Endothelial cell of umbilical vein (primary cell): ENCODE measurements at places on chromosomes 3 and 15. TPM values are rescaled to one million over a fixed set of nuclear protein-coding genes. Genes with fewer than 3 reads are reported as not detected.

- no peak overlapping the region for H3K27ac ChIP-seq
- peaks cover 21% of the 10 kb centered on the region for H3K4me1 ChIP-seq
- H3K36me3 ChIP-seq: no peaks in the 10 kb centered on the region
- H3K27me3 ChIP-seq: no peaks in the 10 kb centered on the region
These were observed 3.5 kb downstream of the PDE12 start for GRCh38 chr3:57559526-57559925.

The DUOXA1 gene
- polyA plus RNA-seq: 0.07 TPM in 1 of 2 replicates, not detected in the other

GRCh38 chr3:49165771-49166751, at the start of gene CCDC71:
TSS of gene CCDC71 (minus strand) at chr3:49166331. CDS start at chr3:49164208, 2,123 bp downstream.
- H3K27ac ChIP-seq: peak within 1 kb of the TSS; percentile 61
- H3K27me3 ChIP-seq: no peaks in the 10 kb centered on the region
- H3K4me3 ChIP-seq: peak within 1 kb of the TSS; percentile 81
- H3K4me1 ChIP-seq: peaks cover 15% of the 10 kb centered on the region

GRCh38 chr3:38616658-38617057, 32.8 kb downstream of the SCN5A start:
- no peak overlapping the region for H3K27ac ChIP-seq
- H3K36me3 ChIP-seq: no peaks in the 10 kb centered on the region
- no peak for DNase-seq
- no peaks in the 10 kb centered on the region for H3K27me3 ChIP-seq

DNA sequence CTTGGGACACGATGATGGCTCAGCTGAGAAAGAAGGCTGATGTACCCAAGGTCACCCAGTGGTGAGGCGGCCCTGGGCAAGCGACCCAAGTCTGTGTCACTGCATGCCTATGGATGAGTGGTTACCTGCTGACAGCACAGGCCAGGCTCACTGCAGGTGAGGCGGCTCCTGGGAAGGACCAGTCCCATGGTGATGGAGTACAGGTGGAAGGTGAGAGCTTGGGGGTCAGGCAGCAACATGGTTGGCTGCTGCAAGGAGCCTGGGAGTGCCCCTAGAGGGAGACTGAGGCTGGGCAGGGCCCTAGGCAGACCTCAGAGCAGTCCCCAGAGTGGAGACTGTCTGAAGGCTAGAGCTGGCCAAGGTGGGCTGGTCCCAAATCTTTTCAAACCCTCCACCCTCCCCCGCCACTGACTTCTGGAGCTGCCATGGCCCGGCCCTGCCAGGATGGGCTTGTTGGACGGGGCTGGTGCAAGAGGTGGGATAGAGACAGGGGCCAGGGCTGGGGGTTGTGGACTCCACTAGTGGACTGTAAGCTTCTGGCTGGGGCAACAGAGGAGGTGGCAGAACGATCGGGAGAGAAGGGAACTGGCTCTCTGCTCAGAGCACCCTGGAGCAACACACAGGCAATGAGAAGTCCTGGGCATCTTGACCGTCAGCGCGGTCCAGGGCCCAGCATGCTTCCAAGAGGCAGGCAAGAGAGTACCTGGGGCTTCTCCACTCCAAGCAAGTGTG, 72.5 kb upstream of the SLC6A11 start:
- no peaks in the 10 kb centered on the region for H3K4me1 ChIP-seq
- no peaks in the 10 kb centered on the region for H3K36me3 ChIP-seq
- H3K27me3 ChIP-seq: no peaks in the 10 kb centered on the region

DNA sequence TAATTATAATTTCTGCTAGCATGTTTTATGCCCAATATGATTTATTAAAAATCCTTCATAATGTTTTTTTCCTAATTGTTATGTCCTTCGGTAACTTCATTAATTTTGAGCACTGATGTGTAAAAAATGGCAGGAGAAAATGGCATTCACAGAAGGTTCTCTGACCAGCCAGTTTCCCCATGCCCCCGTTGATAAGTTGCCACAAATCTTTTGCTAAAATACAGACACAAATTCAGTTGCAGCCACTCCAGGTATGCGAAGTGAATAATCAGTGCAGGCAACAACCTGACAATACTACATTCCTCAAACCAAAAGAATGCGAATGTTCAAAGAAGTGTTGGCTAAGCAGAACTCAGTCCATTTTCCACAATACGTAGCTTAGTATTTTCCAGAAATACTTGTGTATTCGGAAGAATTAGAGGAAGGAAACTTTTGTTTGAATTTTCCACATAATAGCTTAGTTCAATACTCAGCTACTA, 32.7 kb downstream of the CHL1 start:
- no peaks in the 10 kb centered on the region for H3K36me3 ChIP-seq
- no peaks in the 10 kb centered on the region for H3K4me1 ChIP-seq
- H3K27me3 ChIP-seq: no peaks in the 10 kb centered on the region
- no peak overlapping the region for H3K27ac ChIP-seq
- no peak overlapping the region for H3K4me3 ChIP-seq

DNA sequence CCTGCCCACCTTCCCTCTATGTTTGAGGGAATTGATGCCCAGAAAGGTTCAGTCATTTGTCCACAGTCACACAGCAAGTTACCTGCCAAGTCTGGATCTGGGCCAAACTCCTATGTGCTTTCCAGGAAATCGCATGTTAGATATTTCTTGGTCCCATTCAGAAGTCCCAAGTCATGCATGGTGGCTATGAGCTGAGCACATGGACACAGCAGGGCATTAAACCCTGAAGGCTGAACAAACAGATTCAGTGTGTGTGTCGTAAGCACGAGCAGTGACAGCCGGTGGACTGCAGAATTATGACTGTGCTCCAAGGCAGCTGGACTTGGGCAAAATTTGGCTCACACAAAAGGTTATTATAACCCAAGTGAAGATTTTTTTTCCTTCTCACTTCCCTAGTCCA, 11.4 kb upstream of the SLC6A6 start:
- H3K36me3 ChIP-seq: no peaks in the 10 kb centered on the region
- no peak overlapping the region for H3K4me3 ChIP-seq
- H3K27me3 ChIP-seq: no peaks in the 10 kb centered on the region
- no peaks in the 10 kb centered on the region for H3K4me1 ChIP-seq
- H3K27ac ChIP-seq: no peak overlapping the region
- no peak for DNase-seq

DNA sequence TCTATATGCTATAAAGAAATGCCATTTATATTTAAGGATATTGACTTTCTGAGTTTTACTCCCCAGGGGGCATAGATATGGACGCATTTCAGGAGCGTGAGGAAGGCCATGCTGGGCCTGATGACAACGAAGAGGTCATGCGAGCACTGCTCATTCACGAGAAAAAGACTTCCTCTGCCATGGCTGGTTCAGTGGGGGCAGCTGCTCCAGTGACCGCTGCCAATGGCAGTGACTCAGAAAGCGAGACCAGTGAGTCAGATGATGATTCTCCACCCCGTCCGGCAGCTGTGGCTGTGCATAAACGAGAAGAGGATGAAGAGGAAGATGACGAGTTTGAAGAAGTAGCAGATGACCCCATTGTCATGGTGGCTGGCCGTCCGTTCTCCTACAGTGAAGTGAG, 38.4 kb downstream of the GTF2E1 start:
- peak overlapping the region; percentile 78 for H3K27ac ChIP-seq
- no peak overlapping the region for H3K4me3 ChIP-seq
- peaks cover 5% of the 10 kb centered on the region for H3K36me3 ChIP-seq
- no peaks in the 10 kb centered on the region for H3K27me3 ChIP-seq

DNA sequence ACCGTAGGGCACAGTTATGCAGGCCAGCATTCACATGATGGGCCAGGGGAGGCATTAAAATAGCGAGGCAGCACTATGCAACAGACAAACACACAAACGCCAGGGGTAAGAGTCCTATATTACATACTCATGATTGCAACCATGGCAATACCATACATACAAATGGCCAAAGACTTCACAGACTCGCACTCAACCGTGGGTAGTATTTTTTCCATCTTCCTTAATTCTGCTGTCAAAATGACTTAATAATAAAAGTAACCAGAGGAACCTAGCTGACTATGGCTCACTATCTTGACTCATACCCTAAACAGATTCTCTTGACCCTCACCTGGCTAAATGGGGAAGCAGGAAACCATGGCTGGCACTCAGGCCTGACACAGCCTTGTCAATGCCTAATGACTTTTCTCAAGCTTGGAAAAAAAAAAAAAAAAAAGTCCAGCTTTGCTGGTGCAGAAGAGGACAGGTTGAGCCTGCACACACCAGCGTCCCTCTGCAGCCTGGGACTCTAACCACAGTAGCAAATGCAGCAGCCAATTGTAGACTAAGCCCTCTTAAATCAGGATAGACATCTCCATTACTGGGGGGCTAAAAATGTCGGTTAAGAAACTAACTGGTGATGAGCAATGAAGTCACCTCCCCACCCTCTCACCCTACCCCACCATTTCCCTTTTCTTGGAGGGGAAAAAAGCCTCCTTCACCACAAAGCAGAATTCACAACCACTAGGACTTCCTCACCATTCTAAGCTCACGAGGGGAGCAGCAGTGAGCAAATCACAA, 23.1 kb downstream of the CCDC12 start:
- H3K36me3 ChIP-seq: no peaks in the 10 kb centered on the region
- no peak for DNase-seq
- H3K4me1 ChIP-seq: peaks cover 29% of the 10 kb centered on the region

The FEZF2 gene
- not detected in 2 replicates for polyA plus RNA-seq

DNA sequence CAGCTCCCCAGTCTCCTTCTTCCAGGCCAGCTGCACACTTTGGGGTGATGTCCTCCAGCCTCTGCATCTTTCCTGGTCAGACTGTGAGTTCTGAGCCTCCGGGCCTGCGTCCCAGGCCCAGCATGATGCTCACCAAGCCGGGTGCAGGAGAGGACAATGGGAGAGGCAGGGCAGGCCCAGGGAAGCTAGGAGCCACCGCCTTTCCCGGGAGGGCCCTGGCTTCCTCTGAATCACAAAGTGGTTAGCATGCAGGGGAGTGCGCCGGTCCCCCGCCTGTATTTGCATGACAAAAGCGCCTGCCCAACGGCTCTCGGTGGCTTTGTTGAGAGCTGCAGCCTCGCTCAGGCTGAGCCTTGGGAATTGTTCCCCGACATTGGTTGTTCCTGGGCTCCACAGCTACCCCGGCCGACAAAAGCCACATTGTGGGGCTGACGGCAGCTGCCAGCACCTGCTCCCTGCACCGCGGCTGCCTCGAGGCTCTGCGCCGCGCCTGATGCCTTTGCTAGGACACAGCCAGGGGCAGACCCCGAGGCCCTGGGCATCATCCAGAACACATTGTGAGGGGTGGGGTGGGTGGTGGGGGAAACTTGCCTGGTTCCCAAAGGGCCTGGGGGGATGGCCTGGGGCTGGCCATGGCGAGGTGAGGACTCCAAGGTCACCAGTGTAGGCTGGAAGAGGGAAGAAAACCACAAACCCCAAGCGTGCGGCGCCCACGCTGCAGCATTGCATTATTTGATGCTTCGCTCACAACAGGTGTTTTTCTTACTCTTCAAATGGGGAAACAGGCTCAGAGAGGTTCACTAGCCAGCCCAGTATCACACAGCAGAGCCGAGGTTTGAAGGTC, 20.0 kb upstream of the KLF13 start:
- no peaks in the 10 kb centered on the region for H3K27me3 ChIP-seq
- H3K27ac ChIP-seq: no peak overlapping the region
- H3K4me1 ChIP-seq: no peaks in the 10 kb centered on the region
- H3K36me3 ChIP-seq: no peaks in the 10 kb centered on the region

DNA sequence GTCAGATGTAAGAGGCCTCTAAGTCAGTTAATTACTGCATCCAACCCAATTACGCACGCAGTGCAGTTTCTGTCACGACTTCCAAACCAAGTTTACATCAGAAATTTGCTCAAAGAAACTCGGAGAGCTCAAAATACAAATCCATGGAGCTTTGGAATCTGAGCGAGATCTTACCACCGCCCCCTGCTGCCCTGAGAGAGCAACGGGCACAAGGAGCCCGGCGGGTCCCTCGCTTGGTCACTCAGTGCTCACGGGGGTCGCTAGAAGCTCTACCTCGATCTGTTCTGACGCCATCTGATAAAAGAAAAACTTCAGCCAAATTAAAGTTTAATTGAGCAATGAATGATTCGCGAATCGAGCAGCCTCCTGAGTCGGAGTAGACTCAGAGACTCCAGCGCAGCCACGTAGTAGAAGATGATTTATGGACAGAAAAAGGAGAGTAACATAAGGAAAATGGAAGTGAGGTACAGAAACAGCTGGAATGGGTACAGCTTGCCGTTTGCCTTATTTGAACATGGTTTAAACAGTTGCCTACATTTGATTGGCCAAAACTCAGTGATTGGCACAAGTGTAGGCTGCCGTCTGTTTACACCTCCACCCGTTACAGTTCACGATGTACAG, 232.7 kb upstream of the ATP10A start:
- H3K36me3 ChIP-seq: no peaks in the 10 kb centered on the region
- H3K27ac ChIP-seq: no peak overlapping the region
- H3K4me3 ChIP-seq: no peak overlapping the region

- no peaks in the 10 kb centered on the region for H3K4me1 ChIP-seq
- no peaks in the 10 kb centered on the region for H3K27me3 ChIP-seq
- H3K36me3 ChIP-seq: no peaks in the 10 kb centered on the region
These were observed 821.8 kb downstream of the TBL1XR1 start for GRCh38 chr3:176375519-176375918.

GRCh38 chr15:28887339-28888174, 1.8 kb downstream of the APBA2 start:
- H3K27me3 ChIP-seq: peaks cover 2% of the 10 kb centered on the region
- peaks cover 4% of the 10 kb centered on the region for H3K4me1 ChIP-seq
- no peak for DNase-seq
- no peaks in the 10 kb centered on the region for H3K36me3 ChIP-seq

DNA sequence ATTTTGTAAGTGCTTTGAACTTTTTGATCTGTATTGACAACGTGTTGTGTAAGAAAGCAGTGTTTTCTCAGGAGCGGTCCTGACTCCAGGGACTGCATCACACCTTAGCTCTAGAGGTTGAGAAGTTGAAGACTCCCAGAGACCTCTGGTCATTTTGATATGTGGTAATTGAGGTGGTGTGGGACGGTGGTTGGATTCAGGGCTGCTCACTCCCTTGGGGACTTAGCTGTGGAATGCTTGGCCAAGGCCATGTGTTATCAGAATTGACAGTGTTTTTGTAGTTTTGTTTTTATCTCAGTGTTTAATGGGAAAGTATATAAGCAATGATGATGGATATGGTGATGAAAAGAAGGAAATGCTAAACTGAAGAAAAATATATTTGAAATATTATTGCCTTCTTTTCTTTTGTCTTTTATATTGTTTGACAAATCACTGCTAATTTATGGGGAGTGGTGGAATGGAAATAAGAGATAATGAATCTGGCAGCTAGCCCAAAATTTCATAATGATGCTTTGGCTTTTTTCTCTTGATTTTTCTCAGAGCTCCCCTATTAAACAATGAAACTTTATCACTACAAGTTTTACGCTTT, 16.0 kb downstream of the CMSS1 start:
- H3K4me1 ChIP-seq: peaks cover 23% of the 10 kb centered on the region
- H3K27me3 ChIP-seq: no peaks in the 10 kb centered on the region
- peak; percentile 87 for DNase-seq
- no peaks in the 10 kb centered on the region for H3K36me3 ChIP-seq

- H3K4me3 ChIP-seq: peak overlapping the region; percentile 37
- no peaks in the 10 kb centered on the region for H3K27me3 ChIP-seq
- H3K36me3 ChIP-seq: no peaks in the 10 kb centered on the region
- DNase-seq: peak; percentile 36
- H3K27ac ChIP-seq: peak overlapping the region; percentile 45
These were observed 641 bp downstream of the ACVR2B start for GRCh38 chr3:38454178-38454883.

DNA sequence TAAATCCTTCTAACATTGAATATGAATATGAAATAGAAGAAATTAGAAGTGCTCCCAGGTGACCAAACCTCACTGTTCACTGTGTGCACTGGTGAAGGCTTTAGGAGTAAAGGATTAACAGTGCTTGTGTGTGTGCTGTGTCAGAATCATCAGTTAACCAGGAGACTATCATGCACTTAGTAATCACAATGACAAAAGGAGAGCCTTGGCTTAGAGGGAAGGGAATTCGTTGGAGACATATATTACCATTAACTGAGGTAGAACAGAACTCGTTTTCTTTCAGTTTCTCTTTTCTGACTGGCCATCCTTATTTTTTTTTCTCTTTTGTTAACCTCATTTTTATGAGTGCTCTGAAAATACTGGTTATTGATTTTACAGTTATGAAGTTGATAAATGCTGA, 213.3 kb upstream of the GBE1 start:
- DNase-seq: no peak
- H3K27me3 ChIP-seq: no peaks in the 10 kb centered on the region
- H3K36me3 ChIP-seq: no peaks in the 10 kb centered on the region
- no peak overlapping the region for H3K4me3 ChIP-seq
